ENCODE measurements at places on chromosomes 7 and 10.

- no peak for DNase-seq
These were observed 16.5 kb downstream of the TMEM236 start for GRCh38 chr10:17768496-17768895.

DNA sequence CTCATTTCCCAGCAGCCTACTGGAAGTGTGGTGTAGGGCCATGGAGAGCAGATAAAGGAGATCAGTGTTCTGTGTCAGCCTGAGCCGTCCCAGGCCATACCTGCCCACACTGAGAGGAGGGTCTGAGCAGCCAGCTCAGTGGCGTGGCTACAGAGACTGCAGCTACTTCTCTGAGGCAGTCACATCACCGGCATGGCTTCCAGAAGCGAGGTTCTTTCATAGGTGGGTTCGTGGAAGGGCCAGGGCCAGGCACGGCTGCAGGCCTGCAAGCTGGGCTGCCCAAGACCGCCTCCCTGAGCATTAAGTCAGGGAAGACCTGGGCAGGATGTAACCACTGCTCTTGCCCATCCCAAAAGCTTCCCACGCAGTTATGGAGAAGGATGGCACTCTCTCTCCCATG, 34.9 kb downstream of the LDB3 start:
- DNase-seq: no peak

- no peak for DNase-seq
These were observed 4.5 kb upstream of the GPRIN2 start for GRCh38 chr10:46560952-46561351.

DNA sequence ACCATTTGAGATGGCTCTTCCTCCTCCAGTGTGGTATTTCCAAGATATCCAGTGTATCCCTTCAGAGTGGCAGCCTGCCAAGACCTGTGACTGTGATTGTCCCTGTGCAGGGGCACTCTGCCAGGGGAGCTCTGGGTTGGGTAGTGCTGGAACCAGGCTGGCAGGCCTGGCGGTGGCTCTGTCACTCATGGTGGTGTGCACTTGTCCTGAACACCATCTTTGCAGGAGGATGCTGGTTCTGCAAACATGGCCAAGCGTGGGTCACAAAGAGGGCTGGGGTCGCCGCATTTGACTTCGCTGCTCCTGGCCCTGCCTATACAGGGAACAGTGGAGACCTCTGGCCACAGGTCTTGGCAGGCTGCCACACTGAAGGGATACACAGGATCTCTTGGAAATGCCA, 205.2 kb downstream of the PRPF18 start:
- no peak for DNase-seq

DNA sequence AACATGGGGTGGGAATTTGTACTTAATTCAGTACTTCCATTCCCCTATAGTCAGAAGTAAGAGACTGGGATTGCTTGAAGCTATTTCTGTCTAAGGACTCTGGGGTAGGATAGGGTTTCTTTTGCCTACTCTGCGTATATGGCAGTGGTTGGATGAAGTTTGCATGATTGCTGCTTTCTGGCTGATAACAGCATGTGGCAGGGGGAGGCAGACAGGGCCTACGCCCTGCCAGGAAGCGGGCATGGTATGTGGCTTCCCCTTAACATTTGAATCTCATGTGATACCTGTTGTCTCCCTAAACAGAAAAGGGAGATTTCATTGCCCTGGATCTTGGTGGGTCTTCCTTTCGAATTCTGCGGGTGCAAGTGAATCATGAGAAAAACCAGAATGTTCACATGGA, 57.1 kb downstream of the TACR2 start:
- peak; percentile 41 for DNase-seq

GRCh38 chr10:34166354-34166753, 648.7 kb downstream of the PARD3 start:
- no peak for DNase-seq

- DNase-seq: no peak
These were observed 44.2 kb downstream of the BPGM start for GRCh38 chr7:134690614-134691504.

DNA sequence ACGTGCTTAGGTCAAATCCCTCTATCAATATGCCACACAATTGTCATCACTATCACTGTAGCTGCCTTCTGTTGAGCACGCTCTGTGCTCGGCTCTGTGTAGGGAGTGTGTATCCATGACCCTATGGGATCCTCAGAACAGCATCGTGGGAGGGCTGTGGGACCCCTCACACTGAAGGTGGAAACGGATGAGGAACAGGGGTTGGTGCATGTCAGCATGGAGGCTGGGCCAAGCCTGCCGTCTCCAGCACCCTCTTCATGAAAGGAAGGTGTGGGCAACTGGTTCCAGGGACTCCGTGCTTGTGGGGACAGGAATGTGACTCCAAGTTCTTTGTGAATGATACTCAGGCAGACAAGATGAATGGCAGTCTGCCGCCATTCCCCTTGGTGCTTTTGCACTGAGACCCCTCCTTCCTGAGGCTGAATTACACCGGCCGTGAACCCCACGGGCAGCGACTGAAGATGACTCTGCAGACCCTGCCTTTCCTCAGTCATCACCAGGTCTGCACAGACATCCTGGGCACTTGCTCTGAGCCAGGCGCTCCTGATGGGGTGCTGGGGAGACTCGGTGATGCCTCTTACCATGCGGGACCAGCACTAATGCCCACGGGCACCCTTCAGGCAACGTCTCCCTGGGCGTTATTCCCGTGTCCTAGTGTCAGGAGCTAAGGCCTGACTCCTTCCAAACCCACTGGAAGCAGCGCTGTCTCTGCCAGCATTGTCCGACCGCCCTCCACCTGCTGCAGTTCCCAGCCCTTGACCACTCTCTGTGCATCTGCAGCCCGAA, 495.2 kb downstream of the TCERG1L start:
- DNase-seq: no peak

GRCh38 chr10:6095810-6096570, 7.2 kb downstream of the RBM17 start:
- no peak for DNase-seq

DNA sequence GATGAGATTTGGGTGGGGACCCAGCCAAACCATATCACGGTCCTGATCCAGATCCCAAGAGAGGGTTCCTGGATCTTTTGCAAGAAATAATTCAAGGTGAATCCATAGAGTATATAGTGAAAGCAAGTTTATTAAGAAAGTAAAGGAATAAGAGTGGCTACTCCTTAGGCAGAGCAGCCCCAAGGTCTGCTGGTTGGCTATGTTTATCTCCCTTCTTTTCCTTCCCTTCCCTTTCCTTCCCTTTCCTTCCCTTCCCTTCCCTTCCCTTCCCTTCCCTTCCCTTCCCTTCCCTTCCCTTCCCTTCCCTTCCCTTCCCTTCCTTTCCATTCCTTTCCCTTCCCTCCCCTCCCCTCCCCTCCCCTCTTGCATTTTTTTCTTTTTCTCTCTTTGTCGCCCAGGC, 35.2 kb downstream of the OTUD1 start:
- DNase-seq: no peak

- DNase-seq: peak; percentile 53
These were observed 4.1 kb downstream of the IL6 start for GRCh38 chr7:22730921-22731654.

DNA sequence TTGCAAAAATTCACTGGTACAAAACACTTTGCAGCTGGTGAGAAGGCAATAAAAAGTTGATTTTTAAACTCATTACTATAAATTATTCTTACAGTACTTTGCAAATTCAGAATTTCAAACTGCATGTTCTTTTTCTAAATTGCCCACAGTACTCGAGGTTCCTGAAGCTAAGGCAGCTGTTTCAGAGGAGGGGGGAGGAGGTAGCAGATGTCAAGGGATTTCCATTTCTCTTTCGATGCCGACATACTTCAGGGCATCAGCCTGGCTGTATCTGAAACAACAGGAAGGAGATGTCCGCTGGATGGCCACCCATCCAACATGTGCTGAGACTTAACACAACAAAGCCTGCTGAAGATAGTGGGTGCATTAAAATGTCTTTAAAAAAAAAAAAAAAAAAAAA, 76.7 kb downstream of the EZH2 start:
- no peak for DNase-seq

DNA sequence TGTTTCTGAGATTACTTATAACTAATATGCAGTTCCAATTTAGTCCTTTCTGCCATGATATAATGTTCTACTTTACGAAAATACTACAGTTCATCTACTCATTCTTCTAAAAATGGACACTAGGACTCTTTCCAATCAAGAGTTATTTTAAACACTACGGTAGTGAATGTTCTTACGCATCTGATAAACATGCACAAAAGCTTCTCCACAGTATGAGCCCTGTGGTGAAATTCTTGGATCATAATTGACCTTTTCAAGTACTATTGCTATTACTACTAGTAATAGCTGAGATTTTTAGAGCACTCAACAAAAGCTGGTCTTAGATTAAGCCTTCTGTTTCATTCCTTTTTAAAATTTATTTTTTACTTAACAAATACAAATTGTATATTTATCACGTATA, 106.4 kb downstream of the CH25H start:
- DNase-seq: no peak

- no peak for DNase-seq
These were observed 58.5 kb upstream of the CARD11 start for GRCh38 chr7:3102159-3102558.

DNA sequence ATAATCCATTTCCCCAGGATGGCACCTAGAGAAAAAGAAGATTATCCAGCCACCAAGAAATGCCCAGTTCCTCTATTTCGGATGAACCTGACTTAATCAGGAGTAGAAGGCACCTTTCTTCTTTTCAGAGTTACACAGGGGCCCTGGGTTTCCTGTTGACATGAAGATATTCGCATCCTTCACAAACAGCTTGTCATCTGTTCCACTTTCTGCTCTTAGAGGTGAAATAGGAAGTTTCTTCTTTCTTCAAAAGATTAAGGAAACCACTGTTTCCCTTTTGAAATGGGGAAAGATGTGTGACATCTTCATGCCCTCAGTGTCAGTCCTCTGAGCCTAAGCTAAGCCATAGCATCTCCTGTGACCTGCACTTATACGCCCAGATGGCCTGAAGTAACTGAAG, 39.1 kb upstream of the RAB18 start:
- peak; percentile 14 for DNase-seq

DNA sequence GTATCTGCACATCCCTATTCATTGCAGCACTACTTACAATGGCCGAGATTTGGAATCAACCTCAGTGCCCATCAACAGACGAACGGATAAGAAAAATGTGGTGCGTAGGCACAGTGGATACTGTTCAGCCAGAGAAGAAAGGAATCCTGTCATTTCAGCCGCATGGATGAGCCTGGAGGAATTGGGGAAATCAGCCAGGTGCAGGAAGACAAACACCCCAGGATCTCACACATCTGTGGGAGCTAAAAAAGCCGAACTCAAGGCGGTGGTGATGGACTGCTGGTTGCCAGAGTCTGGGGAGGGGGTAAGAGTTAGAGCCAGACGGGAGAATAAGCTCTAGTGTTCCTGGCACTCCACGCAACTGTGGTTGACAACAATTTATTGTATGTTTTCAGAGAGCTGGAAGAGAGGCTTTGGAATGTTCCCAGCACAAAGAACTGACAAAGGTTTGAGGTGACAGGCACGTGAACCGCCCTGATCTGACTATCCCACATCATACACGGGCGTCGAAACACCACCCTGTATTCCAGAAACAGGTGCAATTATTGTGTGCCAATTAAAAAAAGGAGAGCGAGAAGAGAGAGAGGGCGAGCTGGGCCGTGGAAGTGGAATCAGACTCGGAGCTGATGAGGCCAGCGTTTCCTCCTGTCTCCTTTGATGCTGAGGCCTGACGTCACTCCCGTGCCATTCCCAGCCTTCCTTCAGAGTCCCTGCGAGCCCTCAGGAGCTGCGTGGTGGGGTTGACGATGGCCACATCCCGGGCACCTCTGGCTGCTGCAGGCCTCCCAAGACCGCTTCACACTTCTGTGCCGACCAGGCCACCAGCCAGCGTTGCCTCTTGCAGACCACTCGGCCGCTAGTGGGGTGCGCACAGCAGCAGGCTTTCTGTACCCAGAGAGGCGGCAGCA, 189.5 kb downstream of the DNAJB6 start:
- DNase-seq: no peak

DNA sequence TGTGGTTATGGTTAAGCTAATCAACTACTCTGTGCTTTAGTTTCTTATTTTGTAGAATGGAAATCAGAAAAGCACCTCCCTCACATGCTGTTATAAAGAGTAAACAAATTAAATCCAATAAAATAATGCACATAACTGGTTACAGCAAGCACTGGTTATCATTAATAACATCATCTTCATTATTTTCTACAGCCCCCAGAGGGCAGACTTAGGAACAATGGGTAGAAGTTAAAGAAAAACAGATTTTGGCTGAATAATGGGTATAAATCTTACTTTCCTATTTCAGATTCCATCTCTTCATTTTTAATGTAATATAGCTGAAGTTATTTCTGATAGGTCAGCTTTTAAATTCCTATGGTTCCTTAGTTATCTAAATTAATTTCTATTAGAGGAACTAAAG, 126.5 kb downstream of the DOCK4 start:
- DNase-seq: peak; percentile 31

GRCh38 chr10:15035385-15036301, 8.1 kb upstream of the OLAH start:
- DNase-seq: peak; percentile 53

DNA sequence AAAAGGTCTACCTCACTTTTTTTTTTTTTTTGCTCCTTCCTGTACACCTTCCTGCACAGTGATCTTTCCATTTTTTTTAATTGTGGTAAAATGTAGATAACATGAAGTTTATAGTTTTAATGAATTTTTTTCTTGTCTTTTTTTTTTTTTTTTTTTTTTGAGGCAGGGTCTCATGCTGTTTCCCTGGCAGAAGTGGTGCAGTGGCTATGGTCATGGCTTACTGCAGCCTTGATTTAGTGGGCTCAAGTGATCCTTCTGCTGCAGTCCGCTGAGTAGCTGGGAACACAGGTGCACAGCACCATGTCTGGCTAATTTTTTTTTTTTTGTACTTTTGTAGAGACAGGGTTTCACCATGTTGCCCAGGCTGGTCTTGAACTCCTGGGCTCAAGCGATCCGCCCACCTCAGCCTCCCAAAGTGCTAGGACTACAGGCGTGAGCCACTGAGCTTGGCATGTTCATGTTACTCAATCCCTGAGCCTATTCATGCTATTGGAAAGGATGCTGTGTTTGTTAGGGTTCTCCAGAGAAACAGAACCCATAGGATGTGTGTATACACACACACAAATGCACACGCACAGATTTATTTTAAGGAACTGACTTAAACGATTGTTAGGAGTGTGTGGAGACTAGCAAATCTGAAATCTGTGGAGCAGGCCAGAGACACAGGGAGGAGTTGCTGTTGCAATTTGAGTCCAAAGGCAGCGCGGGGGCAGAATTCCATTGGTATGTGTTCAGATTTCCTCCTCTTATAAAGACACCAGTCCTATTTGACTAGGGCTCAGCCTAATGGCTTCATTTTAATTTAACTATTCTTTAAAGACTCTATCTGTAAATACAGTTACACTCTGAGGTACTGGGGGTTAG, 29.1 kb downstream of the GALNT11 start:
- DNase-seq: no peak

- no peak for DNase-seq
These were observed 79.9 kb downstream of the FGFR2 start for GRCh38 chr10:121518333-121518732.

Measured in common myeloid progenitor, CD34-positive (primary cell).